ENCODE measurements at places on chromosomes 5 and 9.

DNA sequence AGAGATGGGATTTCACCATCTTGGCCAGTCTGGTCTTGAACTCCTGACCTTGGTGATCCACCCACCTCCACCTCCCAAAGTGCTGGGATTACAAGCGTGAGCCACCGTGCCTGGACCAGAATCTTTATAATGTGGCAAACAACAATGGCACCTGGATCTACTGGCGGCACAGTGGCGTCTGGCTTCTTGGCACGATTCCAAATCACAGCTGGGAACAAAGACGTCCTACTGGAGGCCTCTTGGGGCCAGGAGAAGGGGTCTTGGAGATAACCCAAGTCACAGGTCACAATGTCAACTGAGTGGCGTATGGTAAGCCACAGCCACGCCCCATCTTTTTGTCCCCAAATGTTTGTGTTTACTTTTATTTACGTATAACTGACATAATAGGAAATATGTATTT is 77.8 kb upstream of the RAPGEF1 start:
- DNase-seq, result no peak

DNA sequence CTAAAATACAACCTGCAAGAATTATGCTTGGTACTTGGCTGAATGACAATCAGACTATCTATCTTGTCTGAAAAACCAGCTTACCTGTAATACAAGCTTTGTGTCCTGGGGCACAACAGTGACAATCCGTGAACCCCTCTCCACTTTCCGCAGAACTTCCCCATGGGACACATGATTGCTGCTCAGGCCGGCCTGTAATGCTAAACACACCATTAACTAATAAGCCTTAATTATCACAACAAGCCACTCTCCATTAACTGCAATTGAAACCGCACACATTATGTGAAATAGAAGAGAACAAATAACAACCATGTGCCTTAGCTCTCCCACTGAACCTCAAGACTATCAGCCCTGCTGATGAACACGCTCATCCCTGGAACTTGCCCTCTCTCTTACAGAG is 33.7 kb downstream of the ELP1 start:
- no peak for DNase-seq

- no peak for DNase-seq
These were observed 16.7 kb upstream of the THG1L start for GRCh38 chr5:157714596-157714864.

- DNase-seq, result no peak
These were observed 514.7 kb downstream of the MTRR start for GRCh38 chr5:8383616-8384015.

DNA sequence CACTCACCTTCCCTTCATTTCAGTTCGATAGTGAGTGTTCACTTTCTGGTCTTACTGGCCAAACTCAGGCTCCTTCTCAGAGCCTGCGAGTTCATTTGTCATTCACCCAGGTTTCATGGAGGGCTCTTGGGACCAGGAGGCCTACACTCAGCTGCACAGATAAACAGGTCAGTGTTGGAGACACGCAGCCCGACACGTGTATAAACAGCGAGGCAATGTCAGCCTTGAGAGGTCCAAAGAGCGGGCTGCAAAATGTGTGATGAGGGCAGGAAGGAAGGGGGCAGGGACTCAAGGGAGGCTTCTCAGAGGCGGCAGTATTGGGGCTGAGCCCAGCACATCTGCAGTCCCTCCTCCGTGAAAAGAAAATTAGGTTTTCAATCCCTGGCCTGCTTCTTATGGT is 82.6 kb upstream of the ZNF618 start:
- no peak for DNase-seq

DNA sequence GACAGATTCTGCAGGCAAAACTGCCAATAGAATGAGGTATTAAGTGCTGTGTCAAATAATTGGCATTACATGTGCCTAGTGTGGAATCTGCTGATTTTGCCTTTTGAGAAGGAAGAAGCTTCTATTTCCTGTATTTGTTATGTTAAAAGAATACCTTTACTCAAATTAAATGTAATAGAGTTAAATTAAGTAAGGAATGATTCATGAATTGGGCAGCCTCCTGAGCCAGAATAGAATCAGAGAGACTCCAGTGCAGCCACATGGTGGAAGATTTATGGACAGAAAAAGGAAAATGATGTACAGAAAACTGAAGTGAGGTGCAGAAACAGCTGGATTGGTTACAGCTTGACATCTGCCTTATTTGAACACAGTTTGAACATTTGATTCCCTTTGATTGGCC is 464.4 kb upstream of the SEMA6A start:
- DNase-seq, result no peak
